ENCODE measurements at places on chromosomes 1 and 21.

DNA sequence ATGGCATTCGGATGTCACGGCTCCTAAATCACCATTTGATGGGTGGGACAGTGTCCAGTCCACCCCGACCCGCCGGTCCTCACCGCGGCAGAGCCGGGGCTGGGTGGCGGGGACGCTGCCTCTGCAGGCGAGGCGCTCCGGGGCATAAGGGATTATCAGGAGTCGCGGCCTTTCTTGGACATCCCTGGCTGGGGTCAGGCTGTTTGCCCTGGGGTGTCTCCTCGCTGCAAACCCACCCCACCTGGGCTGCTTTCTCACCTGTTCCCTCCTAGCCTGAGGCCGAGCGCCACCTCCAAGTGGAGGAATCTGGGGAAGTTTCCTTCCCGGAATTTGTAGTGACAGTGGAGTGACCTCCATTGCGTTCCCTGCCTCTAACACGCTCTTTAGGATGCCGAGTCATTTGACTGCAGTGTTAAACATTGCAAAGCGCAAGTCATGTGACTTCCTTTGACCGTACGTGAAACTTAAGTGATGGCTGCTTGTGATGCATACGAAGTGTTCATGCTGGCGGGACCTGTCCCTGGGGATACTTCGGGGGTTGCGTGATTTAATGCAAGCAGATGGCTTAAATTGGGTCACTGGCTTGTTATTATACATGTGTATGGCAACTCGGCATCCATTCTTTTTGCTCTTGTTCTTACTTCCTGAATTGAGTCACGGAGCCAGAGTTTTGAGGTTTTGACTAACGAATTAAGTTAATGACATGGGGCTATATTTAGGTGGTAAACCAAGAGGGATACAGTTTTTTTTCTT lies 536 bp downstream of the LGALS8 start:
- DNase-seq, result peak; percentile 41

- no peak for DNase-seq
Observed at GRCh38 chr1:204650911-204651570, 34.5 kb downstream of the LRRN2 start.

- no peak for DNase-seq
Observed at GRCh38 chr1:235138821-235139220, 10.2 kb upstream of the TOMM20 start.

DNA sequence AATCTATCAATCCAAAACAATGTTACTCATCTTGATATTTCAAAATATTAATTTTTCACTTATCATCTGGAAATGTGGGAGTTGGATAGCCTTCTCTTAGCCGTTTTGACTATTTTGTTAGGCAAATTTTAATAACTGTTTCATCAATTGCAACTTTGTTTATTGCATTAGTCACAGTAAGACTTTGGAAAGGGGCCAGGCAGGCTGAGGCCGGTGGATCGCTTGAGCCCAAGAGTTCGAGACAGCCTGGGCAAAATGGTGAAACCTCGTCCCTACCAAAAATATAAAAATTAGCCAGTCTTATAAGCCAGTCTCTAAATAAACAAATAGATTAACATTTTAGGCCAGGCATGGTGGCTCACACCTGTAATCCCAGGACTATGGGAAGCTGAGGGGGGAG lies 113.0 kb upstream of the NR5A2 start:
- no peak for DNase-seq

GRCh38 chr1:159918352-159919200 lies 6.7 kb downstream of the TAGLN2 start:
- DNase-seq, result no peak

DNA sequence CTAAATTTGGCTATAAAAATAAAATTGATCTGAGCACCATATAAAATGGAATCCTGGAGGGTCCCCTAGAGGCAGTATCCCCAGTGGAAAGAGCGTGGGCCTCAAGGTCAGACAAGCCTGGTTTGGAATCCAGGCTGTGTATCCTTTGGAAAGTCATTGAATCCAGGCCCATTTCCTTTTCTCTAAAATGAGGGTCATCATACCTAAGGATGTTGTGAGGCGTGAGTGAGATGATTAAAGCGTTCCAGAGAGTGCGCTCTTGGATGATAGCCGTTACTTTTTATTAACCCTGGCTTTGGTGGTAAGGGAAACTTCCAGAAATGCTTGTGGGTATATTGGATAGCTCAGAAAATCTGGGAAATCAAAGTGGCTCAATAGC lies 683 bp upstream of the ZNF436 start:
- no peak for DNase-seq

GRCh38 chr1:220592714-220593113 lies 64.8 kb downstream of the MARK1 start:
- no peak for DNase-seq

DNA sequence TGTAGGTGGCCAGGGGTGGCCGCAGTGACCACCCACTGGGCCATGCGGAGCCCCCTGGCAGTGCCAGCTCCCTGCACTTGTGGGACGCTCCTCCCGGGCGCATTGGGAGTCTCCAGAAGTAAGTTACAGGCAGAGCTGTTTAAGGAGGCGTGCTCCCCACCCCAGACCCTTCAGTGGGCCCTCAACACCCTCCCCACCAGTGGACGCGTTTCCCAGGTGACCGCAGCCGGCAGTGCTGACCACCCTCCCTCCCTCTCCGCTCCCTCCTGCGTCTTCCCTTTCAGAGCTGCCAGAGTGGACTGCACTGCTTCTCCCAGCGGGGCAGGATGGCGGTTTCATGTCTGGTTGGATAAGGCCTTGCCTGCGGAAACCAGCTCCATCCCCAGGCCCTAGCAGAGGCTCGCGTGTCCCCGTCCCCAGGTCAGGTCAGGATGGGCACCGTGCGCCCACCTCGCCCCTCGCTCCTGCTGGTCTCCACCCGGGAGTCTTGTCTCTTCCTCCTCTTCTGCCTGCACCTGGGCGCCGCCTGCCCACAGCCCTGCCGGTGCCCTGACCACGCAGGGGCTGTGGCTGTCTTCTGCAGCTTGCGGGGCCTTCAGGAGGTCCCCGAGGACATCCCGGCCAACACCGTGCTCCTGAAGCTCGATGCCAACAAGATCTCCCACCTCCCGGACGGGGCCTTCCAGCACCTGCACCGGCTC lies 1.1 kb downstream of the LRRC3 start:
- DNase-seq, result no peak

Data from activated CD8-positive, alpha-beta memory T cell treated with anti-CD3 and anti-CD28 coated beads, Interleukin-2, amount 50 U/mL, for 4 hours (primary cell).